Right ventricle myocardium superior (tissue), 1 donor: ENCODE measurements at places on chromosomes 13 and 19.

DNA sequence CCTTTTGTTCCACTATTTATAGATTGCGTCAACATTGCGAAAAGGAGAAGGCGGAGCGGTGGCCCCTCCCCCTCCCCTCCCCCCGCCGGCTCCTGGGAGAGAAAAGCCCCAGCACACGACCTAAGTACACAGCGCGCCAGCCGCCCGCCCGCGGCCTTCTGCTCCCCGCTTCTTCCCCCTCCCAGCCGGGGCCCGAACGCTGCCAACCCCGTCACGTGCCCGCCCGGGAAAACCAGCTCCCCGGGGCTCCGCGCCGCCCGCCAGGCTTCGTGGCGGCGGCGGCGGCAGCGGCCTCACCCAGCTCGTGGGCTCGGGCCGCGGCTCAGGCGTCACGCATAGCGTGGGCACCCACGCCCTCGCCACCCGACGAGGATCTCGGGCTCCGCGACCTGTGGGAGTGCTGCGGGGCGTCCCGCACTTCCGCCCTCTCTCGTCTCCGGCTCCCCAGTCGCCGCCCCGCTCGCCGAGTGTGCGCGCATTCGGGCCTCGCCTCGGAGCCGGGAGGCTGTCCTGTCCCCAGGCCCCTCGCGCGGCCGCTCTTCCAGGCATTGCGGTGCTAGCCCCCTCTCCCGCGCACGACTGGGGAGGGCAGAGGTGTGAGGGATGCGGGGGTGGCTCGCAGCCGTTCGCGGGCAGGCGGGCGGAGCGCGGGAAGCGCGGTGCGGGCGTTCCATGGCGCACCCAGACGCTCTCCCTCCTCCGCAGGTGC, 110.5 kb downstream of the KCNRG start:
- DNase-seq: peak; percentile 96

GRCh38 chr13:91660076-91660415, 261.6 kb downstream of the GPC5 start:
- no peak for DNase-seq

DNA sequence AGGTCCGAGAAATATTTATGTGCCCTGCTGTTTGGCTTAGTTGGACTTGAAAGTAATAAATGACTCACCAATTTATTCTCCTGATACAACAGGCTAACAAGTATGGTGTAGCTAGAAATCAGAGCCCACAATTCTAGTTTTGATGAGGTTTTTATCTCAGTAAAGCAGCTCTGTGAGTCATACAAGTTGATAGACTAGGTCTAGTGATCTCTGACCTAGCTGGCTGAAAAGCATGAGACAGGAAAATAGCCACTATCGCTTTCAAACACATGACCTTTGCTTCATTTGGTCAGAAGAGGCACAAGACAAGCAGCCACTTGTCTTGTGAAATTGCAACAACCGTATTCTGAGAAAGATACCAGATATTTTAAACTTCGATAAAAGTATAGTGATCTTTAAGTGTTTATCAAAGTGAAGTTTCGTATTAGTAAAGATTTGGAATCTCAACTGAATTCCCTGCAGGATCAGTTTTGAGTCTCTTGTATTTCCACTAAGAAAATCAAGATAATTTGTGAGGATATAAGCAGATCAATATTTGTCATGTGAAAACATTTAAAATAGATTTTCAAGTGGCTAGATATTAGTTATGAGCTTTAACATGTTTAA, 126.7 kb downstream of the MAB21L1 start:
- DNase-seq: no peak

DNA sequence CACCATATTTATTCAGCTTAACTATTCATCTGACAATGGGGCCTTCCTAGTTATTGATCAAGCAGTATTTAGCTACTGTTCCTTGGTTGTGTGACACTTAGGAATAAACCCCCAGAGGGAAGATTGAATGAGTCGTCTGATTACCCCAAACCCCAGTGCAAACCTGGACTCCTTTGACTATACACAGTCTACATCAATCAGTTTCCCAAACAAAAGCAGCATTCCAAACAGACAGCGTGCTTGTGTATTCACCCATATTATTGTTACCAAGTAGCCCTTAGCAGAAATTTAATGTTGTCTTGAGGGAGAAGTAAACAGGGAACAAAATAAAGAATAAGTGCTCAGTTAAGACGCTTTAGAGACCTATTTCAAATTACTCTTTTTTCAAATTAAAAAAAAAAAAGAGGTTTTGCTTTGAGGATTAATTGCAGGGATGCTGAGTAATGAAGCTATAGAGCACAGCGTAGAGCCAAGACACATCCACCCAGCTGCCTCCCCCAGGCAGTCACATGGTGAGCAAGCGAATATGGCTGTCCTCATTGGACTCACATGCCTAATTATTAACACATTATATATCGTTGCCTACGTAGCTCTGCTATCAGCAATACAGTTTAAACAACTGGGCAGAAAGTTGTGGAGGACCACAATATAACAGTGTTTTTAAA, 14.7 kb upstream of the B3GLCT start:
- DNase-seq: no peak

DNA sequence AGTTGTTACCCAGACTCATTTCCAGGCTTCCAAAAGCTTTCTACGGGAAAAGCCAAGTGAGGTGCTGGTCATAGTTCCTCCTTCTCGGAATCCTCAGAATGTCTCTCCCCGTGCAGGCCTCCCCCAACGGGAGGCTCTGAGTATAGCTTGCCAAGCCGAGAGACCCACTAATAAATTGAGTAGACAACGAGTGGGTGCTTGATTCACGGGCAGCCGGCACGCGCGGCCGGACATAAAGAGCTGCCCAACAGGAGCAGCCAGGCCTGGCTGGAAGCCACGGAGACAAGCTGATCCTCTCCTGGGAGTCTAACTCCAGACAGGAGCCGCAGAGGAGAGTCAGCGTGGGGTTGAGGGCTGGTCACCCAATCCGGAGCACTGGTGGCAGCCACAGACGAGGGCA, 43.4 kb upstream of the MEDAG start:
- peak; percentile 69 for DNase-seq

- DNase-seq: no peak
These were observed 19.1 kb upstream of the SPATA13 start for GRCh38 chr13:24141333-24141910.

GRCh38 chr13:113489549-113490495, 689 bp downstream of the DCUN1D2 start:
- no peak for DNase-seq

GRCh38 chr19:57068921-57069697, 50.7 kb upstream of the USP29 start:
- no peak for DNase-seq

GRCh38 chr13:39951301-39951700, 295.8 kb downstream of the COG6 start:
- no peak for DNase-seq

GRCh38 chr13:113901231-113901630, 37.4 kb upstream of the GAS6 start:
- DNase-seq: no peak

DNA sequence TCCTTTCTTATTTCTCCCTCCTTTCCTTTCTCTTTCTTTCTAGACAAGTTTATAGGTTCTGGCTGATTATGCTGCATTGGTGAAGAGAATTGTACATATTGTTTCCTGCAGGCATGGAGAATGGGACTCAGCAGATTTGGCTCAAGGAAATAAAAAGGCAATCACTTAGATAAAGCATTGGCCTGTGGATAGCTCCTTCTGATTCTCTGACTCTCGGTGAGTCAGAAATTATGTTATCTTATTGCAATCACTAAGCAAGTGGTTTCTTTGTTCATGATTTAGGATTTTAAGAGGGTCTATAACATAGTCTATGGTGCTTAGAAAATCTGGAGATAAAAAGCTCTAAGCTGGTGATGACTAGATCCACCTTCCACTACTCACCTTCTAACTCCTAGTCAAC, 54.0 kb upstream of the POSTN start:
- no peak for DNase-seq

DNA sequence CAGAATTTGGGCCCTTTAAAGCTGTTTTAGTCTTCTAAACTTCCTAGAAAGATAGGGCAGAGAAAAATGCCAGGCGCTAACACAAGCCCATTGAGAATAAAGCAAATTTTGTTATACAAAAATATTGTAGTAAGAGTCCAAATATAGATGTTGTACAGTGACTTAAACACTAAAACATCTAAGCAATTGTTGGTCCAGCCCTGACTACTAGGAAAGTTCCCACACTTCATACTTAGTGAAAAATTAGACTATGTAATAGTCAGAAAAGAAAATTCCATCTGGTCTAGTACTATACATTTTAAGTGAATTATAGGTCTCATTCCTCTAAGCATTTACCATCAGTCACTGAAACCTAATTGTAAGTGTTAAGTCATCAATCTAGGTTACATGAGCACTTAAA, 1518.3 kb upstream of the SLC10A2 start:
- DNase-seq: no peak

GRCh38 chr19:50975766-50976165, 6.4 kb upstream of the KLK6 start:
- DNase-seq: no peak

- DNase-seq: no peak
These were observed 406.9 kb downstream of the FGF9 start for GRCh38 chr13:22077764-22078163.

DNA sequence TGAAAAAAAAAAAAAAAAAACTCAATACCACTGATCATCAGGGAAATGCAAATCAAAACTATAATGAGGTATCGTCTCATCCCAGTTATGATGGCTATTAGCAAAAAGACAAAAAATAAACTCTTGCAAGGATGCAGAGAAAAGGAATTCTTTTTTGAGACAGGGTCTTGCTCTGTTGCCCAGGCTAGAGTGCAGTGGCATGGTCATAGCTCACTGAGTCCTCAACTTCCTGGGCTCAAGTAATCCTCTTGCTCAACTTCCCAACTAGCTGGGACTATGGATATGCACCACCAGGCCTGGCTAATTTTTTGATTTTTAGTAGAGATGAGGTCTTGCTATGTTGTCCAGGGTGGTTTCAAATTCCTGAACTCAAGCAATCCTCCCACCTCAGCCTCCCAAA, 59.5 kb downstream of the MICU2 start:
- no peak for DNase-seq

DNA sequence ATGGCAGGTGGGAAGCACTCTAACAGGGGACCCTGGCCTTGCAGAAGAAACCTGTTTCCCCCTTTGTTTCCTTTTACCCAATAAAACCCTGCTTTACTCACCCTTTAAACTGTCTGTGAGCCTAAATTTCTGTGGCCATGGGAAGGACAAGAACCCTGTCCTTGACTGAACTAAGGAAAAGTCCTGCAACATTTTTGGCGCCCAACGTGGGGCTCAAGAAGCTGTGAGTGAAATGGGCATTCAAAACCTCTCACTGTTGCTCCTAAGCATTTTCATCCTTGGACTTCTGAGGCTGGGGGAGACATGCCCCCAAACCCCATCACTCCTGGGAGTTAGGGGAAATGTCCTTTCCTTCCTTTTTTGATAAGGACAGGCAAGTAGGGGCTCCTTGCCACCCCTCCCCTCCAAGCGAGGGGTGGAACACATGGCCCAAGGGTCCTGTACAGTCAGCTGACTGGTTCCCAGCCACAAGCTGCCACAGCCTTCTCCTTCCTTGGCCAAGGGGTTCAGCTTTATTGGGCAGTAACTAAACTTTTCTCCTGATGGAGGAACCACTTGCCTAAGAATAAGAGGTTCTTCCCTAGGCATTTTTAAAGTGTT, 381.6 kb downstream of the KLF5 start:
- DNase-seq: no peak

DNA sequence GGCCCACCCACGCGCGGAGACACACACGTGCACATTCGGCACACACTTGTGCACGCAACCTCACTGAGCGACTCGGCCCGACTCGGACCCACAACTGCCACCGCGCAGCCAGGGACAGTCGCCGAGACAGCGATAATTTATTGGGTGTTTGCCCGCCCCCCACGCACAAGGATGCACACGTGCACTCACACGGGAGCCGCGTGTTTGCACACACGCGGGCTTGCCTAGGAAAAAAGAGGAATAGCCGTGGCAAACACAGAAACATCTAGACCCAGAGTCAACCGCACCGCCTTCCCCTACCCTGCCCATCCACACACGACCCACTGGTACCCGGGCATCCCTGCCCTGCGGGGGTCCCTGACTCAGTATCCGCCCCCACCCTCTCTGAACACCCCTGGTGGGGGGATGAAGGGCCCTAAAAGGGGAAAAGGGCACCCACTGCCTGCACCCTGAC, 1.1 kb upstream of the SSBP4 start:
- DNase-seq: no peak

DNA sequence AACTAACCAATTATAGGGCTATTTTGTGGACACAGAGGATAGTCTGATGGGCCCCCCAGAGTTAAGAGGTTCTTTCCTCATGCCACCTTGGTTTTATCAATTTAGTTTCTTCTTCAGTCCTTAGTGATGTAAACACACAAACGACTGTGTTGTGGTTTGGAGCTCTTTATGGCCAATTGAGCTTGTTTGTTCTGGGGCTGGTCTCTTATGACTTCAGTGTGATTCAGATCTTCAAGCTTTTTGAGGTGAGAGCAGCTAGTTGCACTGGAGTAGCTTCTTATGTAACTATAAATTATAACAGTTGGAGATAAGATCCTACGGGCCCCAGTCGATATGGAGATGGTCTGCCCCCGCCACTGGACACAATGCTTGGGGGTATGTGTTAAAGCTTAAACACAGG, 22.0 kb upstream of the GJB6 start:
- no peak for DNase-seq

DNA sequence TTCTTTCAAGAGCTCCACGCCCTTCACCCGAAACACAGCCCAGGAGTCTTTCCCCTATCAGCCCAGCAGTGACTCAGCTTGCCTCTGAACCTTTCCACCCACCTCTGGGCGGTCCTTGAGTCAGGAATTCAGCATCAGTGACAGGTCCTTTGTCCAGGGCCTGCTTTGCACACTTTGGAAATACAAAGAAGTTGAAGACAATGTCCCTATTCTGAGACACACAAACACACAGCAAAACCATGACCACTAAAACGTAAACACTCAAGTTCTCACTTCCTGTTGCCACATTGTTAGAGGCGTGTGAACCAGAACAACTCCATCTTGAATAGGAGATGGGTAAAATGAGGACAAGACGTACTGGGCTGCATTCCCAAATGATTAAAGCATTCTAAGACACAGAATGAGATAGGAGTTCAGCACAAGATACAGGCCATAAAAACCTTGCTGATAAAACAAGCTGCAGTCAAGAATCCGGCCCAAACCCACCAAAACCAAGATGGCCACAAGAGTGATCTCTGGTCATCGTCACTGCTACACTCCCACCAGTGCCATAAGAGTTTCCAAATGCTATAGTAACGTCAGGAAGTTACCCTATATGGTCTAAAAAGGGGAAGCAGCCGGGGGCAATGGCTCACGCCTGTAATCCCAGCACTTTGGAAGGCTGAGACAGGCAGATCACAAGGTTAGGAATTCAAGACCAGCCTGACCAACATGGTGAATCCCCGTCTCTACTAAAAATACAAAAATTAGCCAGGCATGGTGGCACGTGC, 49.2 kb upstream of the ATP12A start:
- DNase-seq: no peak

DNA sequence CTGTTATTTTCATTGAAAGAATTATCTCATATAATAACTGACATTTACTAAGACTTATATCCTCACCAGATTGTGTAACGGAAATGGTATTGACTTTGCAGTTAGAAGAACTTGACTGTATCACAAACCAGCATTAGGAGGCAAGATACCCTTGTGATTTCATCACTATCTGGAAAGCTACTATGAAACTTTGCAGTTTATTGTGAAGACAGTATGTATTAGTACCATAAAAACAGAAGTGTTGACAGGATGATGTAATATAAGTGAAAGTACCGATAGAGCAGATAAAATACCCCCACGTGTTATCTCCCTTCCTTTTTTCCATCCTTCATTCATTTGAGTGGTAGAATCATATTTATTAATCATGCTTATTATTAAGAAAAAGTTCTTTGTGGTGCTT, 365.7 kb upstream of the KLHL1 start:
- DNase-seq: no peak
